Activated CD8-positive, alpha-beta memory T cell treated with anti-CD3 and anti-CD28 coated beads, Interleukin-2, amount 50 U/mL, for 4 hours (primary cell): ENCODE measurements at places on chromosomes 7 and 10.
A peak's percentile ranks its signal among the peaks of the same experiment; 100 is the strongest.

GRCh38 chr10:88347597-88348304, 235.4 kb downstream of the RNLS start:
- no peak for DNase-seq

DNA sequence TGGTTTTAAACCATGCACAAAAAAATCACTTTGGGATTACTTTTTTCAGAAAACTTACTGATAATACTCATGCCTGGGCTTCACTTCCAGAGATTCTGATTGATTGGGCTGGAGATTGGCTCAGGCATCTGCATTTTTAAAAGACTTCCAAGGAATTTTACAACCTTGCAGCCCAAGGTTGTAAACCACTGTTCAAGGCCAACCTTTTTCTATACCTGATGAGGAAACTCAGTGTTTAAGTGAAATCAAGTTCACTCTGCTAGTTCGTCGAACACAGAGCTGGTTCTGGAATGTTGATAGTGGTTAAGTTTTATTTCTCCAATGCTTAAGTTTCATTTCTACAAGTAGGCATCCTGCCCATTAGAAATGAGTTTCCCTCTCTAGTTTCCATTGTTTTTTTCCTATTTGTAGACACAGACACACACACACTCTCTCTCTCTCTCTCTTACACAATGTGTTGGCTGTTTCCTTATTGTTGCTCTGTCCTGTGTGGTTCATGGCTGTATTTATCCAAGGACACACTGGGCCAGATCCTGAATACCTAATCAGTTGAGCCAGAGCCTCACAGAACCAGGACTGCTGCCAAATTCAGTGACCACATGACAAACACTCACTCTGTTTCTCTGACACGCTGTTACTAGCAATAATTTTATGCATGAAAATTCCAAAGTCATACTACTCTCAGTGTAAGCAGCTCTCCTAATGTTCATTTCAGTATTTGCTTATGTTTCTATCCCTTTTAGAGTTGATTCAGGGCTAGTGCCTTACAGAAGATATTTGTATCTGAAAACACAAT, 3.7 kb upstream of the IFIT1B start:
- no peak for DNase-seq

DNA sequence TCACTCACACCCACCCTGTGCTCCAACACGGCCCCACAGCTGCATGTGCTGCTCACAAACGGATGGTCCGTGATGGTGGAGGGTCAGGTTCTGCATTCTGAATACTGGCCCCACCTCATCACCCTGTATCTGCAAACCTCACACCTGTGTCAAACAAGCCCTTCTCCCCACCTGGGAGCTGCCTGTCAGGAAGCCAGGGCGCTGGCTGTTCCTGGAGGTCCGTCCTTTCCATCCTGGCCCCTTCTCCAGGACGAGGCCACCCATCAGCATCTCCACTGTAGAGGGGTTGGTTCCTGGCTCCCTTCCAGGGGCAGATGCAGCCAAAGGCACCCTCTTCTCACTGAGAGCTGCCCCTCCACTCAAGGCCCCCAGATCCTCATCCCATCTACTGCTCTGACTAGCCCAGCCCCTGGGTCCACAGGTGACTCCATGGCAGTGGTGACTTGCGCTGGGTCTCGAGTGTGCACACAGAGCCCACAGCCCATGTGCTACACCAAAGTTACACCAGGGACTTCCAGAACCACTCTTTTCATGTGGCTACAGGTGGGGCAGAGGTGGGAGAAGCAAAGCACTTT, 229.4 kb downstream of the TNS3 start:
- DNase-seq = no peak

- DNase-seq = no peak
Observed at GRCh38 chr7:3730276-3730675, 429.2 kb downstream of the SDK1 start.

DNA sequence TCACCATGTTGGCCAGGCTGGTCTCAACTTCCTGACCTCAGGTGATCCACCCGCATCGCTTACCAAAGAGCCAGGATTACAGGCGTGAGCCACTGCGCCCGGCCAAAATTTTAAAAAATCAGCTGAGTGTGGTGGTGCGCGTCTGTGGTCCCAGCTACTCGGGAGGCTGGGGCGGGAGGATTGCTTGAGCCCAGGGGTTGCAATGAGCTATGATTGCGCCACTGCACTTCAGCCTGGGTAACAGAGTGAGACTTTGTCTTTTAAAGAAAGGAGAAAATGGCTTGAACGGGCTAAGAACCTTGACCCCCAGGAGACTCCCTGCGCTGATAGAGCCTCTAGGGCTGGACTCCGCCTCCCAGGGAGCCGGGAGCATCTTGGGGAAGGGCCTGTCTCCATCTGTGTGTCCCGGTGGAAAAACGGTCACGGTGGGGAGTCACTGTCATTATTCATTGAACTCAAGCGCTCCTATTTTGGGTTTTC, 760 bp upstream of the KCTD7 start:
- DNase-seq = no peak

DNA sequence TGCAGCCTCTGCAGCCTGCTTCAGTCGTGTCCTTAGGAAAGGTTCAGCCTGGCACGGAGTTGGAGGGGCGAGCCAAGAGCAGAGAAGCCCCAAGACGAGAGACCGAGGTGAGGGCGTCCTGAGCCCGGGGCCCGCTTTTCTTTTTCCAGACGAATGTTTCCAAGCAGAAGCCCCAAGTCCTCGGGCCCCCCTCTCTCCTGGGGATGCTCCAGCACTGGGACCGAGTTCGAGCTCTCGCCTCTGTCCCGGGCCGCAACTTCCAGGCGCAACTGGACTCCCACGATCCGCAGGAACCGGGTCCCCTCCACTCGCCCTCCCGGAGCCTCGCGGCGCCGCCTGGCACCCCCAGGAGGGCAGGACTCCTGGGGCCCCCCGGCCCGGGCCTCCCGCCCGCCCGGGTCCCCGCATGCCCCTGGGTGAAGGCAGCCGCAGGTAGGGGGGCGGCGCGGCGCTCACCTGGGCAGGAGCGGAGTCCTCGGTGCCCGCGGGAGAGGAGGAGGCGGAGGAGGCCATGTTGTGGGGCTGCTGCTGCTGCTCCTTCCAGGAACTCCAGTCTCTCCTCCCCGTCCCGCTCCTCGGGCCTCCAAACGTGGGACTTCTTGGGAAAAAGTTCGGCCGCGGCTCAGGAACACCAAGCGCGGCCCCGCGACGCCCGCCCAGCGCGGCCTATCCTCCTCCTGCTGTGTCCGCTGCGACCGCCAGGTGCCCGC, 45.3 kb upstream of the CDK1 start:
- DNase-seq = peak; percentile 40

GRCh38 chr7:36473454-36474282, 84.0 kb downstream of the ANLN start:
- DNase-seq = peak; percentile 21

- no peak for DNase-seq
Observed at GRCh38 chr7:78125884-78126283, 327.3 kb downstream of the PHTF2 start.

DNA sequence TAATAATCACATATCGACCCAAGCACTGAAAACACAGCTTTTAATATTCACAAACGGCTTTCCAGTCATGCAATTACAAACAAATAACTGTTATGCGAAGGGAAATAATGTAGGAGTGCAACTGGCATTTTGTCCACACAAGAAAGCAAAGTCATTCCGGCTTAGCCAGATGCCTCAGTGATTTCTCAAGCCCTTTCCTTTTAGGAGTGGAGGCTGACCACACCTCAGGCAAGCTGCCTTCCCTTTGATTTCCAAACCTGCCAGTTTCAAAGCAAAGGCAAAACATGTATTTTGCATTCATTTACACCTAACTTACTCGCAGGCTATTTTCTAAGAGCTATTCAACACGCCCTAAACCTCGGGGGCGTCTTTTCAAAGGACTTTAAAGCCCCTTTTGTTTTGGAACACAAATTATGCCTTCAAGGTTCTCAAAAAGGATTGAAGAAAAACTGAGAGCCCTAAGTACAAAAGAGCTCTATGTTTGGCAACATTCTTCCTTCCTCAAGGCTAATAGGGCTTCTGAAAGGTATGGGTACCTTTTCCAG, 109.6 kb downstream of the CPXM2 start:
- no peak for DNase-seq

GRCh38 chr10:63114031-63114814, 18.9 kb upstream of the NRBF2 start:
- no peak for DNase-seq

- no peak for DNase-seq
Observed at GRCh38 chr10:49176310-49177268, 11.6 kb downstream of the TMEM273 start.

GRCh38 chr10:123428391-123428790, 237.8 kb upstream of the GPR26 start:
- no peak for DNase-seq

- no peak for DNase-seq
Observed at GRCh38 chr10:127738512-127739424, 1.8 kb downstream of the FOXI2 start.

DNA sequence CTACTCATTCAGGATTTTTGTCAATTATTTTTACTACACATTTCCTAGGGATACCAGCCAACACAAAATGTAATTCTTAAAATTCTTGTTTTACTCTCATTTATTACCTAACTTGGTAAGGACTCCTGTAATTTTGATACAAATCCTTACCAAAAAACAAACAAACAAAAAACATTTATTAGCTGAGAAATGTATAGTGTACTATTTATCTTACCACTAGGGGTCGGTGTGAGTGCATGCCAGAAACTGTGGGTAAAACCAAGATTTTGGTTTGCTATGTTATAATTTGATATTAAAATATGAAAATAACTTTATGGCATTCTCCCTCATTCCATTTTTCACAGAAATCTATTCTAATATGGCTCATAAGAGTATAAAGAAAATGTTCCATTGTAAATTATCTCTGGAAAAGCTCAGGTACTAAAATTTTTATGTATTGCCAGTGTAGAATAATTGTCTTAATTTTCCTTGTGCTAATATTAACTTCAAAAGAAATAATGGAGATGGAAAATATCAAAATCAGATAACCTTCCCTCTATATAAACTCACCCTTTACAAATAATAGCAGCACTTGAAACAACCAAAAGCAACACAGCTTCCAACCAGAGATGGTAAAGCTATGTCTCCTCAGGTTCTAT, 290.8 kb upstream of the PCDH15 start:
- no peak for DNase-seq

DNA sequence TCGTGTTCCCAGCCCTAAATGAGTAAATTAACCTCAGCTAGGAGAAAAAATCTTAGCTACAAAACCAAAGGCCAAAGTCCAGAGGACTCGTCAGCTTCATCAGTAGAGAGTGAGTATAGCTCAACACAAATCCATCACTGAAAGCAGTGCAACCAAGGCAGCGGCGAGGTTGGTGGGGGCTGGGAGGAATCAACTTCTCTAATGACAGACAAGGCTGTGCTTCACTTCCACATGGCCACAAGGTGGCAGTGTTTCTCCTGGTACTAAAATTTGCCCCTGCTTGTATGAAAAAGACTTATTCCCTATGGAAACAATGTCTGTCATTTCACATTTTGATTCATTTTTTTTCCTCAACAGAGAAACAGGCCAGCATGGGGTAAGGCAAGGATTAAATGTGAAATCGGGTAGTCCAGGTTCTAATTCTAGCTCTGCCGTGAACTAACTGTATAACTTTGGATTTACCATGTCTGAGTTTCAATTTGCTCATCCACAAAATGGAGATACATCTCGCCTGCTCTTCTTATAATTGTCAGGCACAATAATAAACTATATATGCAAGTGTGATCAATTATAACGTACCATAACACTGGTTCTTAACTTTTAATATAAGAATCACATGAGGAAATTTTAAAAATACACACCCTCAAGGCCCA, 39.3 kb downstream of the FAS start:
- DNase-seq = peak; percentile 69

DNA sequence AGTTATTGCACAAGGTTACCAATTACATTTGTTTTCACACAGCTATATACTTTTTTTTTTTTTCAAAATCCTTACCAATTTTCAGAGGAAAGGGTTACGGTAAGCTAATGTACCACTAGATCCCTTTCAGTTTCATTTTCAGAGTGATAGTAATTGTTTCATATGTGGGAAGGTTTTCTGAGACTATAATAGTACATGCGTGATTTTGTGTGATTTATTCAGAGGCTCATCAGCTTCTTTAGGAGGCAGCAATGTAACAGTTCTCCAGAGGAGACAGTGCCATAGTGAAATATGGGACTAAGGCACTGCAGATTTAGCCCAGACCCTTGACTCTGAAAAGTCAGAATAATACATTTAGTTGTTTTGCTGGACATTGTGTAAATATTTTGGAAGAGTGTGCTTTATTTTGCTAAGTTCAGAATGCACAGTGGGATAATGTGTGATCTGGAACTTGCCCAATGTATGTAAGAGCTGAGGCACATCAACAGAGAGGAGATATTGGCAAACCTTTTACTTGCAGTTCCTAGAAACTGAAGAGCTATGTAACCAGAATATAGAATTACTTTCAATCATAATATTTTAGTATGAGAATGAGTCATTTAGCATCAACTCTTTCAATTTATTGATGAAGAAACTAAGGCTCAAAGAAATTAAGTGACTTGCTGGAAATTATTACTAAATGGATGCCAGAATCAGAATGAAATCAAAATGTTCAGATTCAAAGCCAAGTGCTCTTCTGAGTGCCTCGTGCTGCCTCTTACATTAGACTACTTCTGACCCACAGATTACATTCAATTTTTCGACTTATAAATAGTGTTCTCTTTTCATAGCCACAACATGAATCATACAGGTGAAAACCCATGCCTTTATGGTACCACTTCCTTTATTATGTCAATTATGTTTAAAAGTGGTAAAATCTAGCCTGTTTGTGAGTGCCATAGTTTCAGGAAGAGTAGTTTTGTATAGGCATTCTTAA, 207.7 kb upstream of the TEX47 start:
- no peak for DNase-seq

- DNase-seq = no peak
Observed at GRCh38 chr10:113518816-113519591, 33.8 kb upstream of the HABP2 start.

DNA sequence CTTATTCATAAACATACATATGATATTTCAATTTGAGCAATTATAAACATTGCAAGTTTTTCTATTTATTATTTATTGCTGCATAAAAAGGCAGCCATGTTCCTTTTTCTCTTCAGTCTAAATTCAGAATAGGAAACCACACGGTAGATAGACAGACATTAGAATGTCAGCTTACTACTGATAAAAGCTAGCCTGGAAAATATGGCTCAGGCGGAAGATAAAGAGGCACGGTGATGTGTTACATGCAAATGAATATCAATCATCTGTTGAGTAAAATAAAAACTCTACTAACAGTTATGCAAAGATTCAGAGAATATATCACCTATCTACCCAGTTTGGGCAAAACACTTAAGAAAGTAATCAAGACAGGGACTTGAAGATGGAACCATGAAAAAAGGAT, 73.5 kb upstream of the PDSS1 start:
- DNase-seq = no peak

- no peak for DNase-seq
Observed at GRCh38 chr10:3325954-3326750, 153.6 kb upstream of the PITRM1 start.
